ENCODE measurements at places on chromosomes 2 and 18.

- DNase-seq: peak; percentile 68
Observed at GRCh38 chr2:136135921-136136906, 18.3 kb upstream of the CXCR4 start.

DNA sequence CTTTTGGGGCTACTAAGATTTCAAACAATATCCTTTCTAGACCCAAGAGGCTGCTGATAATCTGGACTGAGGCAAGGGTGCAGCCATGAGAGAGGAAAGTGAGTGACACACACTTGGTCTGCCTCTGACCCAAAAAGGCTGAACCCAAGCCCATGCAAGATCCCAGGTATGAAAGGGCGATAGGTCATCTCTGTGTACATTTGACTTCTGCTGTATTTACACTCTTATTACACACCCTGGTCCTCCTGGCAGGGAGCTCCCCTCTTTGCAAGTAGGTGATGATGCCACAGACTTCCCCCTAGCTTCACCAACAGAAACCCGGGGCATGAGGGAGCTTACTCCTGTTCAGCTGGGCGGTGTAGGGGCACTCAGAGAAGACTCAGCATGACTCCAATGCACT, 61.8 kb upstream of the ACAA2 start:
- no peak for DNase-seq

DNA sequence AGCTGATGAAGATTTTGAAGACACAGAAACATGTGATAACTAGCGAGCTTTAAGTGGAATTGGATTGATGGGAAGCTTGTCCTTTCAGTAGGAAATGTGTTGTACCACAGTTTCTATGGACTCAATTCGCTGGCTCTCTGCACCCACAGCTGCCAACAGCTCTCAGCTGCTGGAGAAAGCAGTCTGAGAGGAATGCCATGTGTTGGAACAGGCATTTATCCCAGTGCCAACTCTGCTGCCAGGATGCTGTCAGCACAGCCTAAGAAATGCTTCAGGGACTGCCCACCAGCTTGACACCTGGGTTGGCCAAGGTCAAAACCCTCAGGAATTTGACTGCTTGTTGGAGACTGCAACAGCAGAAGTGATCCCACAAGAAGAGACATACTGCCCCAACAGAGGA, 193.0 kb upstream of the THSD7B start:
- no peak for DNase-seq

DNA sequence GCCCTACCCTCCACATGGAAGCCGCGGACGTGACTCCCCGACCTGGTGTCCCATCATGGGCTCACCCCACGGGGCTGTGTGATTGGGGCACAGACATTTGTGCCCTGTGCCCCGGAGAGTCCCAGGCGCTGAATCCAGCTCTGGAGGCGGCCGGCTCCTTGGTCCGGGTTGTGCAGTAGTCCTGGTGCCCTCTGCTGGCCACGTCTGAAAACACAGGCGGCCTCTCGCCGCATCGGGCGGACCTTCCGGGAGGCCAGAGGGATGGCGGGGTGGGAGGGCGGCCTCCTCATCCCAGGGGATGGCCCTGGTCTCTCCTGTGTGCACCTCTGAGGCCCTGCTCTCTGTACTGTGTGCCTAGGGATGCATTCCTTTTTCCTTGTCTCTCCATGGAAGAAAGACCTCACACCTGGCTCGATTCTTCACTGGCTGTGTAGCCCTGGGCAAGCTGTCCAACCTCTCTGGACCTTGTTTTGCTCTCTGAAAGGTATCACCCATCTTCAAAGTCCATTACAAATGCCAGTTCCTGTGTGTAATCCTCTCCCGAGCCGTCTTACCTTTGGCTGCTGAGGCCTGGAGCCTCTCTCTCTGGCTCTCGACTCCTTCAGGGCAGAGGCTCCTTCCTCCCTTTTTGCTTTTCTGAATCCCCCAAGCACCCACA, 27.6 kb downstream of the CELF4 start:
- DNase-seq: peak; percentile 63

DNA sequence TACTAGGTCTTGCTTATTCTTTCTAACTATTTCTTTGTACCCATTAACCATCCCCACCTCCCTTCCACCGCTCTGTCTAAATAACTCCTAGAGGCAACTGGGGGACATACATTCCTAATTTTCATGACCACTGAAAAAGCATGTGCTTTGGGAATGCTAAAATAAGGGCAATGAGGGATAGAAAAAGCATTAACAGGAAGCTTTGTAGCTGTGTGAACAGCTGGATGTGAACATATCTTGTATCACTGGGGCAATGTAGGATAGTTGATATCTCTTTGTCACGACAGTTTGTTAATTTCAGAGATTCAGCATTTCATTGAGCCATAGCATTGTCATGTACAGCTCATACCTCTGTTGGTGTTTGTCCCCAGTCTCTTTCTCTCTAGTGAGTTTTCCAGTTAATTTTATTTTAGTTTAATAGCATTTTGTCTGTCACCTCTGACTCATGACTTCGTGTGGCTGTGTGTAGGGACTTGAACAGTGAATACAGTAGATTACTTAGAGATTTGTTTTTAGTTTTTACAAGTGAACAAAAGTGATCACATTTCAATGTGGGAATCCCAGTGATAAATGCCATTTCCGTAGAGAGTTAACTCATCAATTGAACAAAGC, 230.3 kb upstream of the NRP2 start:
- DNase-seq: no peak

GRCh38 chr2:235527806-235528469, 34.1 kb downstream of the AGAP1 start:
- no peak for DNase-seq

DNA sequence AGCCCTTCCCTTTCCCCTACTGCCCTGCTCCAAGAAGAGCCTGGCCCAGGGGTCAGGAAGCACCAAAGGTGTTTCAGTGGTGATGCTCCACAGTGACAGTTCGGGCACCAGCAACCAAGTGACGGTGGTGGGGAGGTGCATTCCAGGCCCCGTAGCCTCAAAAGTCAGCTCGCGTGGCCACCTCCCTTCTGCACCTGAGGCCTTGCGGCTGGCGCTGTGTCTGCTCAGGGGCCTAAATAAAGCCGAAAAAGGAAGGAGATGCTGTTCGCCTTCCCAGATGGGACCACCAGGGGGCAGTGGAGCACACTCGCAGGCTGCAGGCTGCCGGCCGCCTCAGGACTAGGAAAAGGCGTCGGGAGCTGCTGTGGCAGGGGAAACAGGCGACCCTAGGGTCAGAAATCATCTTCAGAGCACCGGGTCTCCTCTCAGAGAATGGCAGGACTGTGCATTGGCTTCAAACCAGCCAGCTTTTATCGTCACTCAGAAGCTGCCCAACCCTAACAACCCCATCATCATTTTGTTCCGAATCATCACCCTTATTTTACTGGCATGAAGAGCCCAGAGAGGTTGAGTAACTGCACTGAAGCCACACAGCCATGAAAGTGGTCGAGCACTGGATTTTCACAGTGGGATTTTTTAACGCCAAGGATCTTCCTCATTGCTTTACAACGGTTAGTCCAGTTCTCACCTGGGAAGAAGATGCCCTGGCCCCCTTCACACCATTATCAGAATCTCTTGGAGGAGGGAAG, 213.0 kb upstream of the CELF4 start:
- peak; percentile 52 for DNase-seq

DNA sequence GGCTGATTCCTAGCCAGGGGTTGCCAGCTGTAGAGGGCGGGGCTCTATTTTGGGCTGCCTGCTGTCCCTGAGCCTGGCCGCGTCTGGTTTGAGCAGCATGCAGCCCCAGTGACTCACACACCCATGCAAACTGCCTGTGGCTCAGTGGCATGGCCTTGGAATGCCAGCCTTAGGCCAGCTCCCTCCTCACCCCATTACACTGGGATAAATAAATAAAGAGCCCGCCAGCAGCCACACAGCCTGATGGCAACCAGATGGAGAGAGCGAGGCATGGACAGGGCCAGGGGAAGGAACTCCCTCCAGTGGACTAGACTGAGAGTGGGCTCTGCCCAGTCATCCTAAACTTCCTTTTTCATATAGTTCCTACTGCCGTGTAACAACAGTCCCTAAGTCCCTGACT, 18.3 kb downstream of the NHEJ1 start:
- DNase-seq: no peak

DNA sequence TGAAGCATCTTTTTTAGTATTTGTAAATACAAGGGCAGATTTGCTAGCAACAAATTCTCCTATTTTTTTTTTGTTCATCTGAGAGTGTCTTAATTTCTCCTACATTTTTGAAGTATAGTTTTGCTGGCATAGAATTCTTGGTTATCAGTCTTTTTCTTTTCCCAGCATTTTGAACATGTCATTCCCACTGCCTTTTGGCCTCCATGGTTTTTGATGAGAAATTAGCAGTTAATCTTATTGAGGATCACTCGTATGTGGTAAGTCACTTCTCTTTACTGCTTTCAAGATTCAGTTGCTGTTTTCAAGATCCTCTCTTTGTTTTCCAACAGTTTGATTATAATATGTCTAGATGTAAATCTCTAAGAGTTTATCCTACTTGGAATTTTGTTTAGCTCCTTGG, 16.9 kb upstream of the RNF149 start:
- no peak for DNase-seq

DNA sequence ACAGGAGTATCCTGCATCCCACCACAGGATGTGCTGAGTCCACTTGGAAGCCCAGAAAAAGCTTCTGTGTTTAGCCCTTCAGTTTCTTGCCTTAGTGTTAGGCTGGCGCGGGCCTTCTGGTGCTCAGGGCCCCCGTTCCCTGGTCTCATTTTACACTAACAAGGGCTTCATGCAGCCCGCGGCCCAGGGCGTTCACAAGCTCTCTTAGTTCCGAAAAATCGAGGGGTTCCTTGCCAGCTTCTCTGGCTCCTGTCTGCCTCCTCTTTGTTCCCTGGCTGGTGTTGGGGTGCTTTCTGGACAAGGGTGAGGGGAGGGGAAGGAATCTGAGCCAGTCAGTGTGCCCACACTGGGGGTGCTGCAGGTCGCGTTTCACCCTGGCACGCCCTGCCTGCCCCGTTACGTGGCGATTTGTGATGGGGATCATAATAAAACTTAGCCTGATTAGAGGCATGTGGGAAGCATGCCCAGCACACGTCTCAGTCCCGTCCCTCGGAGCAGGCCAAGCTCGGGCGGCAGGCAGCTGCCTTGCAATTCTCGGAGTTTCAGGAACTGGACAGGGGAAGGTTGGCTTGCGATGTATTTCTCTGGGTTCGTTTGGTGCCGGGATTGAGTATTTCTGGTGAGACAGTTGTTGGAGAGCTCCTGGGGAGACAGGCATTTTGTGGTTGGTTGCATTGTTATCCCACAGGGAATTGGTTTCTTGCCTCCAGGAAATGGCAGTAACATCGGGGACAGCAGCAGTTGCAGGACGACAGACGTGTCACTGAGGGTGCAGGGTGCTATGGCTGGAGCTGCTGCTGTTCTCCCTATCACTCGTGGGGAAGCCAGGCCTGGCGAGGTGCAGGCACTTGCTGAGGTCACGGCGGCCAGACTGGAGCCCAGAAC, 22.9 kb downstream of the SH3BP4 start:
- DNase-seq: no peak

GRCh38 chr2:63537306-63537705, 51.0 kb downstream of the WDPCP start:
- DNase-seq: no peak

- DNase-seq: no peak
Observed at GRCh38 chr2:13284688-13285087, 568.0 kb downstream of the TRIB2 start.

- DNase-seq: no peak
Observed at GRCh38 chr2:7670905-7671641, 753.9 kb downstream of the RNF144A start.

GRCh38 chr2:188664416-188664815, 309.8 kb upstream of the COL3A1 start:
- DNase-seq: no peak

GRCh38 chr18:9082711-9083510, 19.6 kb upstream of the NDUFV2 start:
- peak; percentile 92 for DNase-seq

DNA sequence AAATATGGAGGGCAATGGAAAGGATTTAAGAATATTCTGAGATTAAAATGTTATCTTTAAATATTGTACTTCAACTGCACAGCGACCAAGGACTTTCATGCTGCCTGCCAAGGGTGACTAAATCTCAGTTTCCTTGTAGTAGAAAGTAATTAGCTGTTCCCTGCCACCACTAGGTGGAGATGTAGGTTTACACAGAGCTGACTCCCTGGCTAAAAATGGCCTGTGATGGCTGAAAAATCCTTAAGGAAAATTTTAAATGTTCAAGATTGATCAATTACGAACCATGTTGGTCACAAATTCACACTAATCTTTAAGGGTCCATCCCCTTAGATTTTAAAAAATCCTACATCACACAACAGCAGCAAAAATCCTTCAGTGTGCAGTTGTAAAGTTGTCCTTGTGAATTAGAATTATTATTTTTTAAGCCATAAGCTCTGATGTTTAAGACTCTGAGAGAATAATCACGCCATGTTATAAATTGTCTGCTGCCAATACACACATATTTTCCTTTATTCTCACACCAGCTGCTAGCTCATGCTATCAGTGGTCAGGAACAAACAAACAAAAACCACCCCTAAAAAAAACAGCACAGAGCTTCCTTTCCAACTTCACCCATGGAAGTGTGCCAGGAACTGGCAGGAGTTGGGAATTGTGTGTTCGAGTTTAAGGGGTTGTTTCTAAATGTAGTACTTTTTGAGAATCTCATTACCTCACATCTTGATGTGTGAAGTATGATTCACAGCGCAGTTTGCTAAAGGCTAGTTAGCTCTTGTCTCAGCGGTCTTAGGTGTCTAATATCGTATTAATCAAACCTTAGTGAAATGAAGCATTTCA, 399.8 kb downstream of the TMEM182 start:
- DNase-seq: peak; percentile 34

All from activated CD4-positive, alpha-beta T cell treated with anti-CD3 and anti-CD28 coated beads, Interleukin-10, Interleukin-2, amounts not matched to agents 100 ng/mL and 50 ng/mL, durations not matched to agents 16 hours and 8 hours (primary cell).